HL-60 (cell line): ENCODE measurements at places on chromosomes 6 and 20.

DNA sequence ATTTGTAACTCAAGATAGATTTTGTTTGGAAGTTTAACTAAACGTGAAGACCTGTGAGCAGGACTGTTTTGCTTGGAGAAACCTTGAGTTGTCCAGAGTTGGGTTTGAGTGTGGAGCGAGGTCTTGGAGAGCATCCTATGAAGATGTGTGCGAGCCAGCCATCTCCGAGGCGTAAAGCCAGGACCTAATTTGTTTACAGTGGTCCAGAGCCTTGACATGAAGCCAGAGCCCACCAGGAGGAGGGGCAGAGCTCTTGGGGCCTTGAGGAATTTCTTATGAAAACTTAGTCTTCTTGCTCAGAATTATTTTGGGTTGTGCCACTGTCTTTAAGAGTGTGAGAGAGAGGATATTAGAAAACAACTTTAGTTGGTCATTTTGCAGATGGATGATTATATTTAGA, 6.3 kb downstream of the CHMP4B start:
- no peak for DNase-seq

GRCh38 chr6:14354919-14355572, 237.5 kb downstream of the CD83 start:
- peak; percentile 87 for DNase-seq

- no peak for DNase-seq
Measured at GRCh38 chr20:56467968-56468315, 485 bp upstream of the RTF2 start.

DNA sequence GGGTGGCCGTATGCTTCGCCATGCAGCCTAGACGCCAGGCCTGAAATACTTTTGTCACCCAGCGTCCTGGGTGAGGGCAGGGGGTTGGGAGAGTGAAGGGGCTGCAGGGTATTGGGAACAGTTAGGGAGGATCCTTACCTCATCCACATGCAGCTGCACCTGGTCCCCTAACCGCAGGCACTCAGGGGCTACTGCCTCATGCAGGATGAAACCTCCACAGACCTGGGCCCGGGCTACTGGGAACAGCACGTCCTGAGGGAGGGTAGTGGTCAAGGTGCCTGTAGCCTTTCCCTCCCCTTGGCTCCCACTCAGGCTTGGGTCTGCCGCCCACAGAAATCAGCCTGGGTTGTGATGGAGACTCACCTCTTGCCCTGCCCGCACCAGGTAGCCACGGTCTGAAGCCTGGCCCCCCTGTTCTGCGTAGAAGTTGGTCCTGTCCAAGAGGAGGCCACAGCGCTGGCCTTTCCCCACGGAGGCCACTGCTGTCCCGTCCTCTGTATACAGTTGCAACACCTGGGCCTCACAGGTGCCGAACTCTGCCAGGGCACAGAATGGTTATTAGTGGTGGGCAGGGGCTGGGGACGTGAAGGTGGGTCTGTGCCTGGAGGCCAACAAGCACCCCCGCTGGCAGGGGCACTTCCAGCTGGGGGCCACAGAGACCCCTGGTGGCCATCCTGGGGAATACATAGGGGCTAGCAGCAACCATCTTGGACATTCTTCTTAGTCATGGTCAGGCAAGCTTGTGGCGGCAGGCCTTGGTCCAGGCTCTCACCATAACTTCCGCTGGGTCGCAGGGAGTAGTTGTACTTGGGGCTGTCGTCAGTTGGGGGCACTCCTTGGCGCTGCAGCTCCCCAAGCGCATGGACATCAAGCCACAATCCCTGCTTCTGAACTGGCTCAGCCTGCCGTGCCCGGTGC, 8.6 kb downstream of the AARS2 start:
- DNase-seq: no peak

DNA sequence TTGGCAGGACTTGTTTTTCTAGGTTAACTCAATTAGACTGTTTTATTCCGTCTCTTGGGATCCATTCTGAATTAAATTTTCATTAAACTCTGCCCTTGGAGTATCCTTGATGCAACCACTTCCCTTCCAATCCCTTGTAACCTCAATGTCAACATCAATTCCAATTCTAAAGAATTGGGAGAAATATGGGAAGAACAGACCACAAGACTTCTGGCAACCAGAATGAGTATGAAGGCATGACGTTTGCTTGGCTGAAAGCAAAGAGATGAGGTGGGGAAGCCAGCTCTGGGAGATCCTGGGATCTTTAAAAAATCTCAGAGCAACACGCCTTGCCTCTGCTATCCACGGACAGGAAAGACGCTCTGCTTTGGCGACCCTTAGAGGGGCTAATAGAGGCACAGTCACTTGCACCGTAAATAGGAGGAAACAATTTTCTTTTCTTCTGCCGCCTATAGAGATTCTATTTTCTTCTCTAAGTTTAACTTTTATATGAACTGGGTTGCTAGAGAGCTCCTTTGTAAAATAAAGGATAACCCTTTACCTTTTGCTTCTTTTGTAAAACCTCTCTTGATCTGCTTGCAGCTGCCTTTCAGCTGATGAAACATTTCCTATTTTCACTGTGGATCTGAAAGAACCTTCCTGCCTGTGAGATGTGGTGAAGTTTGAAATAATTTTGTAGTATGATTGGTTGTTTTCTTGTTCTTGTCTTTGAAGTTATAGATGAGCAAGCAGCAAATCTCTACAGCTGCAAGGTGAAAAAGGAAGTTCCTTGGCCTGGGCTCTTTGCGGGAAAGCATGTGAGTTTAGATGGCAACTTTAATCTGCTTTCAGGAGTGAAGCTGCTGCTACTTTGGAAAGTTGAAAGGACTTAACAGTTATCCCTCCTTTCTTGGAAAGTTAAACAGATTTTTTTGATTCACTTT, at the start of gene ASIP:
Gene ASIP (plus strand): TSS at position 731 of the 923 bp plus-strand sequence. CDS start 18,952 bp downstream, outside the sequence.
- DNase-seq: no peak

GRCh38 chr20:418858-419365, 10.8 kb downstream of the RBCK1 start:
- no peak for DNase-seq

GRCh38 chr6:20377623-20378265, 23.9 kb upstream of the E2F3 start:
- no peak for DNase-seq

DNA sequence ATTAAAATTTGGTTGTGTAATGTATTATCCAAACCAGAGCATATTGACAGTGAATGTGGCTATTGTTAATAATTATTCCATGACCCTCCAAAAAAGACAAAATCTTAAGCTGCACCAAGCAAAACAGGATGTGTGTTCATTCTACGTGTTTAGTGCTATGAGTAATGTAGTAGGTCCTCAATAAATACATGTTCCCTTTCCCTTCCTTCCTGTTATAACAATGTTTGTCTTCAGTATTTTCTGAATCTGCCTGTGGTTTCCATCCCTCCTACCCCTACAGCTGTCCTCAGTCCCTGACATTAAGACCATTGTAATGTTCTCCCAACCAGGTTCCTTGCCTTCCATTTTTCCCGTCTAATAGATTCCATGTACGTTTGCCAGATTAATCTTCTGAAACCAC, 163.8 kb downstream of the AIG1 start:
- no peak for DNase-seq

DNA sequence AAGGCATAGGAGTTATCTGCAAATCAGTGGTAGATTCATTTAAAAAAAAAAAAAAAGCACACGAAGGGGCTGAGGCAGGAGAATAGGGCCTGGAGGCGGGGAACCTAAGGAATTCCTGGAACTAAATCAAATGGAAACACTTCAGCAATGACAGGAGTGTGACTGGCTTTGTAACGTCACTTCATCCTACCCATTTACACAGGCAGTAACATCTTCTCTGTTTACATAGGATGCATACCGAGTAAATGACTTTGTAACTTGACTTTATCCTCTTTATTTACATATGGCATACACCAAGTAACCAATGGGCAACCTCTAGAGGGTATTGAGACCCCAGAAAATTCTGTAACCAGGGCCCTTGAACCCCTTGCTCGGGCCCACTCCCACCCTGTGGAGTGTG, 56.4 kb upstream of the IYD start:
- DNase-seq: no peak

- DNase-seq: no peak
Measured at GRCh38 chr6:105893741-105894140, 192.4 kb upstream of the PRDM1 start.

GRCh38 chr6:28960846-28961500, 37.2 kb upstream of the TRIM27 start:
- no peak for DNase-seq
